ENCODE measurements at places on chromosomes 5 and 9.
A peak's percentile ranks its signal among the peaks of the same experiment; 100 is the strongest.

DNA sequence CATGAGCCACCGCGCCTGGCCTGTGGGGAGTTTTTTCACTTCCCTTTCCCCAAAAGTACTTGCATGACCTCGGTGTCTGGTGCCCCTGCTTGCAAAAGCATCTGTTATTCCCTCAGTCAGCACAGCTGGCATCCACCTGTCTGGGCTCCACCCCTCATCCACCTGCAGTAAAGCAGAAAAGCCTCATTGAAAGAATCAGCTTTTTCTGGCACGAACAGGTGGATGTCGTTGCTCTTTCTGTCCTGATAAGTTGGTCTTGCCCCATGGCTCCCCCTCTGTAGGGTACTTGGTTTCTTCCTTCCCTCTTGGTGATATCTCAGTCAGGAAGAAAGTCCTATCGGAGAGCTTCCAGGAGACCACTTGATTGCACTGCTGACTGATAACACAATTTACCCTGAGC, 37.4 kb downstream of the WWC1 start:
- H3K4me3 ChIP-seq = no peak overlapping the region
- H3K36me3 ChIP-seq = peaks cover 3% of the 10 kb centered on the region
- H3K27me3 ChIP-seq = peaks cover 24% of the 10 kb centered on the region

- DNase-seq = no peak
- H3K4me1 ChIP-seq = no peaks in the 10 kb centered on the region
- H3K27me3 ChIP-seq = peaks cover 4% of the 10 kb centered on the region
- no peak overlapping the region for H3K4me3 ChIP-seq
- no peaks in the 10 kb centered on the region for H3K36me3 ChIP-seq
Observed at GRCh38 chr9:116181853-116182610, 28.4 kb downstream of the PAPPA start.

DNA sequence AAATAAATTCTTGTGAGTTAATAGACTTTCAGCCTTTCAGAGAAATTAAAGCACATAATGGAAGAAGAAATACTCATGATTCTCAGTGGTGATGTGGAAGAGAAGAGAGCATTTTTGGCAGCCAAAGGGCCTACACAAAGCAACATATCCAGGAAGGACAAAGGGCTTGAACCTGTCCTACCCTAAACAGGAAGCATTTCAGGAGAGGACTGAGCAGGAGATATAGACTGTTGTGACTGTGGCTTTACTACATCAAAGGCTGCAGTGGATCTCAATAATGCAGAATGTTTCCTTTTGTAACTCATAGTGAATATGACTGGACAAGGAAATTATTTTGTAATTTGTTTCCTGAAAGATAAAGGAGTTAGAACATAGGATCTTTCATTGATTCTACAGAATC, 1.3 kb upstream of the PARP8 start:
- H3K36me3 ChIP-seq = peaks cover 4% of the 10 kb centered on the region
- H3K4me1 ChIP-seq = peaks cover 25% of the 10 kb centered on the region
- peak overlapping the region; percentile 100 for H3K27ac ChIP-seq
- H3K4me3 ChIP-seq = peak overlapping the region; percentile 98

DNA sequence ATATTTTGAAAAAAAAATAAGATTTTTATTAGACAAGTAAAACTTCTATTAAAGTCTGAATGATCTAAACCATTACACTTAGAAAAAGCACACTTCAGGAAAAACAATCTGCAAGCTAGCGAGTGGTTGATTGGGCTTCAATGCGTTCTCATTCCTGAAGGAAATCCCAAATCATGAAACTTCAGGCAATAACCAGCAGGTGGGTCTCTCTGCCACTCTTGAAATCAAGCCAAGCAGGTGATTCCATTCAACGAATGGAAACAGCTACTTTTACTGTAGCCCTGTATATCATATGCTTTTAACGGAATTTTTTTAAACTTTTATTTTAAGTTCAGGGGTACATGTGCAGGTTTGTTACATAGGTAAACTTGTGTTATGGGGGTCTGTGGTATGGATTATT, 234.5 kb upstream of the TRPM3 start:
- H3K27me3 ChIP-seq = peaks cover 25% of the 10 kb centered on the region
- no peak for DNase-seq
- H3K27ac ChIP-seq = no peak overlapping the region
- no peak overlapping the region for H3K4me3 ChIP-seq
- H3K4me1 ChIP-seq = no peaks in the 10 kb centered on the region

DNA sequence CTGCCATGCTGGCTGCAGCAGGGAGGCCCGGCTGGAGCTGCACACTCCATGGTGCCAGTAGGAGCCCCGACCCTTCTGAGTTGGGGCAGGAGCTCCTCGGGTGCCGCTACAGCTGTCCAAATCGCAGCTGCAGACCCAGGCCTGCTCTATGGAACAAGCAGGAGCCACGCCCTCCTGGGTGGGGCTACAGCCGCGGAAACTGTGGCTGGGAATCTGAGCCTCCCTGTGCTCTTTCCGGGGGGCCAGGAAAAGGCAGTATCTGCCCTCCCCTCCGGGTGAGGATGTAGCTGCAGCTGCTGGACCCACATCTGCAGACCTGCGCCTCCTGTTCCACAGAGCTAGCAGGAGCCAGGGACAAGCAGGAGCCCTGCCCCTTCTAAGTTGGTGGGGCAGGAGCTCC, 278.9 kb upstream of the ACTBL2 start:
- H3K36me3 ChIP-seq = no peaks in the 10 kb centered on the region
- DNase-seq = no peak
- H3K4me3 ChIP-seq = no peak overlapping the region
- no peaks in the 10 kb centered on the region for H3K4me1 ChIP-seq

- H3K4me1 ChIP-seq = peaks cover 57% of the 10 kb centered on the region
- no peaks in the 10 kb centered on the region for H3K36me3 ChIP-seq
- no peak overlapping the region for H3K4me3 ChIP-seq
- DNase-seq = no peak
- no peaks in the 10 kb centered on the region for H3K27me3 ChIP-seq
Observed at GRCh38 chr5:96664669-96665068, 2.5 kb downstream of the CAST start.

DNA sequence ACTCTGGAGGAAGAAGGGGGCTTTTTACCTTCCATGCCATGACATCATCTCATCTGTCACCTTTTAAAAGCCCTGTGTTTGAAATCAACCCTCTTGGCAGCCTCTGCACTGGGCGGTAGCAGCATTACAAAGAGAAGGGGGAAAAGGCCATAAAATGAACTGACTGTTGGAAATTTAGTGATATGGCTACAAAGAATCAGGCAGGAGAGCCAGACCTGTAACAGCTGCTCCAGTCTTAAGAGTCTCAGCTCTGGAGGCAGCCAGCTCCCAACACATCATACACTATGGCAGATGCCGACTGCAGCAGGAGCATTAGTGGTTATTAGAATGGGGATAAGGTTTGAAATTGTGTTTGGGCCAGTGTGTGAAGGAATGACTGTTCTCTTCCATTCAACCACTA, 257.5 kb downstream of the DMAC1 start:
- no peak overlapping the region for H3K4me3 ChIP-seq
- peaks cover 11% of the 10 kb centered on the region for H3K27me3 ChIP-seq
- H3K4me1 ChIP-seq = no peaks in the 10 kb centered on the region
- DNase-seq = no peak
- H3K27ac ChIP-seq = no peak overlapping the region

DNA sequence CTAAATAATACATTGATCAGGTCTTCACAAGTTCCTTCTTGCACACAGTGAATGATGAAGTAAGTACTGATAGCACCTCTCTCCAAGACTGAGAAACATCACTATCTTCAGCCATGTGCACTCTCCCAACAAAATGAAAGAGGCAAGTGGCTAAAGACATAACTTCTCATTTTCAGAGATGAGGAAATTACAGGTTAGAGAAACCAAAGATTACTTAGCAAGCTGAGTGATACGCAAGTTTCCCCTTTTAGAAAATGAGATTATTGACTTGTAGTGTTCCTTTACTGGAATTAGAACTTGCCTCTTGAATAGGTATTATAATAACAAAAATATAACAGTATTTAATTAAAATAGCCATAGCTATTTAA, 21.6 kb downstream of the CEMIP2 start:
- no peaks in the 10 kb centered on the region for H3K27me3 ChIP-seq
- no peak overlapping the region for H3K4me3 ChIP-seq
- peaks cover 13% of the 10 kb centered on the region for H3K36me3 ChIP-seq
- H3K4me1 ChIP-seq = peaks cover 17% of the 10 kb centered on the region

DNA sequence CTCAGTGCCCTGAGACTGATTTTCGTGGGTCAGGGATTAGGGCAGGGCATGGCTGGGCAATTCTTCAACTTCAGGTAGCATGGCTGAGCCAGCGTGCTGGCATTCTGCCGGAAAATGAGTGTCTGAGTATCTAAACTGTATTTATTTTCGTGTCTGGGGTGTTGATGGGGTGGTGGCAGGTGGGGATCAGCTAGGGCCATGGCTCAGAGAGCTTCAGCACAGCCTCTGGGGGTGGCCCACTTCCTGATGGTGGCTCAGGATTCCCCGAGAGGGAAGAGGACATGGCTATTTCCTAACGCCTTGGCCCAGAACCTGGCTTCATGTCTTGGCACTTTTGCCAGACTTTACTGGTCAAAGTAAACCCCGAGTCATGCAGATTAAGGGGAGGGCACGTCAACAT, 260.5 kb downstream of the GADD45G start:
- DNase-seq = no peak
- H3K4me3 ChIP-seq = no peak overlapping the region
- H3K4me1 ChIP-seq = no peaks in the 10 kb centered on the region
- H3K27ac ChIP-seq = no peak overlapping the region
- H3K27me3 ChIP-seq = no peaks in the 10 kb centered on the region

- H3K27ac ChIP-seq = no peak overlapping the region
- DNase-seq = no peak
- H3K27me3 ChIP-seq = peaks cover 3% of the 10 kb centered on the region
- H3K4me1 ChIP-seq = peaks cover 5% of the 10 kb centered on the region
Observed at GRCh38 chr9:37989701-37990100, 79.3 kb downstream of the SHB start.

- H3K36me3 ChIP-seq = no peaks in the 10 kb centered on the region
- no peaks in the 10 kb centered on the region for H3K4me1 ChIP-seq
- H3K27ac ChIP-seq = no peak overlapping the region
- no peak for DNase-seq
- no peaks in the 10 kb centered on the region for H3K27me3 ChIP-seq
- H3K4me3 ChIP-seq = no peak overlapping the region
Observed at GRCh38 chr5:123756816-123757215, 244.8 kb downstream of the CSNK1G3 start.

GRCh38 chr5:139113892-139114291, 84.3 kb downstream of the SIL1 start:
- no peaks in the 10 kb centered on the region for H3K27me3 ChIP-seq
- H3K27ac ChIP-seq = no peak overlapping the region
- peaks cover 41% of the 10 kb centered on the region for H3K36me3 ChIP-seq
- no peak overlapping the region for H3K4me3 ChIP-seq

DNA sequence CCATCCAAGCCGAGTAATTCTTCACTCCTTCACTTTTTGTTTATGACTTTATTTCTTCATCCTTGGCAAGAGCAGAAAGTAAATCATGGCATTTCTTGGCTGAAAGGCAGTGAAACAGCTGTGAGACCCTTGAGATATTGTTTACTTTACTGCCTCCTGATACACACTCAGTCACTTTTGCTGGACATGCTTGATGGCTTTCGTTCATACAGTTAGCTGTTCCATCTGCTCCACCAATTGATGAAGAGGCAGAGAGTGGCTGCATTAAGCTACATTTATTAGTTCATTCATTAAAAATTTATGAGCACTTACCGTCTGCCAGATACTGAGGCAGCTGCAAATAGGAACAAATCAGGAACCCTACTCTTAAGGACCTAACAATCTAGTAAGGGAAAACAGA, 184.4 kb upstream of the OR13F1 start:
- H3K4me1 ChIP-seq = no peaks in the 10 kb centered on the region
- H3K27ac ChIP-seq = no peak overlapping the region
- no peaks in the 10 kb centered on the region for H3K27me3 ChIP-seq
- H3K4me3 ChIP-seq = no peak overlapping the region
- DNase-seq = no peak

- no peaks in the 10 kb centered on the region for H3K27me3 ChIP-seq
- H3K4me1 ChIP-seq = no peaks in the 10 kb centered on the region
- DNase-seq = no peak
- H3K27ac ChIP-seq = no peak overlapping the region
Observed at GRCh38 chr5:108093186-108093585, 288.7 kb downstream of the FBXL17 start.

DNA sequence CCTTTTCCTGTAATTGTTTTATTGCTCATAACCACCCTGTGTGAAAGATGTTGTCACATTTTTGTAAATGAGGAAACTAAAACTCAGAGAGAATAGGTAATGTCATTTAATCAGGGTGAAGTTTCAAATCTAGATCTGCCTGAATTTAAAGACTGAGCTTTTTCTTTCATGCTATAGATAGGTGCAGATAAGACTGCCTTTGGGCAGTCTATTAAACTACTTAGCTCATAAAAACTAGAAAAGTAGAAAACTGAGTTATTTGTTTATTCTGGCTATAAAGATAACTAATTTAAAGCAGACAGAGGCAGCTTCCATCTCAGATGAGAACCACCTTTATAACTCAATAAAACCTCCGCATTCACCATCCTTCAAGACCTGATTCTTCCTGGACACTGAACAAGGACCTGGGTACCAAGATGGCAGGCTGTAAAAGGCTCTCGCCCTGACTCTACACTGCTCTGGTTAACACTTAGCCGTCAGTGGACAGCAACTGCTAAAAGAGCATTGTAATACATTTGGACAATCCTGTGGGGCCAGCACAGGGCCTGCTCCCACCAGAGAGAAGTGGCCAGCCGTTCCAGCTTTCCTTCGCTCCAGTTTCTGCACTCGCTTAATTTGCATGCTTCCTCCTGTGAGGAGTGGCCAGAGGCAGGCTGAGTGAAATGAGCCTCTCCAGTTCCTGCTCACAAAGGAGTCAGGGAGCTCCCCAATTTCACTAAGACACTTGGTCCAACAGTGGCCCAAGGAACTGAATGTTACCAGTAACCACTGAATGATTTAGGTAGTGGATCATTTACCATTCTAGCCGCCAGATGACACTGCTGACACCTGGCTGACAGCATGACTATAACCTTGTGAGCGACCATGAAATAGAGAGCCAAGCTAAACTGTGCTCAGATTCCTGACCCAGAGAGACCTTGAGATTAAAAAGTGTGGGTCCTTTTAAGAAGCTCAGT, 566.4 kb downstream of the EFNA5 start:
- no peak overlapping the region for H3K4me3 ChIP-seq
- H3K27ac ChIP-seq = no peak overlapping the region
- DNase-seq = no peak

All from naive thymus-derived CD8-positive, alpha-beta T cell (primary cell).